ENCODE measurements at places on chromosomes 3 and 15. TPM values are rescaled to one million over a fixed set of nuclear protein-coding genes. Genes with fewer than 3 reads are reported as not detected.

The CPN2 gene
- total RNA-seq, result not detected

The FSD2 gene
- total RNA-seq, result not detected

The LDHAL6B gene
- not detected for total RNA-seq

The AADACL2 gene
- total RNA-seq, result not detected

The SAXO2 gene
- total RNA-seq, result 1.2 TPM

The CDCP1 gene
- total RNA-seq, result 13.6 TPM

The DUOX1 gene
- total RNA-seq, result 1.5 TPM

The ERC2 gene
- not detected for total RNA-seq

The IL20RB gene
- total RNA-seq, result 3.4 TPM

The CSPG5 gene
- total RNA-seq, result 1.2 TPM

The ITPKA gene
- 7.3 TPM for total RNA-seq

The CLN6 gene
- 113 TPM for total RNA-seq

The VILL gene
- 2.2 TPM for total RNA-seq

The SSUH2 gene
- total RNA-seq, result 0.10 TPM

The COL6A5 gene
- not detected for total RNA-seq

The CMTM6 gene
- total RNA-seq, result 38.6 TPM

The PFKFB4 gene
- total RNA-seq, result 2.0 TPM

The DIS3L gene
- total RNA-seq, result 14.5 TPM

The DUOX2 gene
- 0.08 TPM for total RNA-seq

The CLDN11 gene
- 0.56 TPM for total RNA-seq

The CHST13 gene
- total RNA-seq, result 0.05 TPM

The TRPM7 gene
- 17.1 TPM for total RNA-seq

The RTP3 gene
- not detected for total RNA-seq
